ENCODE measurements at places on chromosomes 5 and 9. TPM values are rescaled to one million over a fixed set of nuclear protein-coding genes. Genes with fewer than 3 reads are reported as not detected.

Gene RNF183
- total RNA-seq: not detected

Gene BTNL8
- total RNA-seq: not detected

Gene SPATA31A3
- not detected for total RNA-seq

Gene SPATA9
- not detected for total RNA-seq

Data from OCI-LY7 (cell line).